ENCODE measurements at places on chromosomes 5 and 9.

- no peaks in the 10 kb centered on the region for H3K4me1 ChIP-seq
- no peaks in the 10 kb centered on the region for H3K27me3 ChIP-seq
- DNase-seq: no peak
- H3K27ac ChIP-seq: no peak overlapping the region
These were observed 124.4 kb downstream of the SSBP2 start for GRCh38 chr5:81626524-81626923.

DNA sequence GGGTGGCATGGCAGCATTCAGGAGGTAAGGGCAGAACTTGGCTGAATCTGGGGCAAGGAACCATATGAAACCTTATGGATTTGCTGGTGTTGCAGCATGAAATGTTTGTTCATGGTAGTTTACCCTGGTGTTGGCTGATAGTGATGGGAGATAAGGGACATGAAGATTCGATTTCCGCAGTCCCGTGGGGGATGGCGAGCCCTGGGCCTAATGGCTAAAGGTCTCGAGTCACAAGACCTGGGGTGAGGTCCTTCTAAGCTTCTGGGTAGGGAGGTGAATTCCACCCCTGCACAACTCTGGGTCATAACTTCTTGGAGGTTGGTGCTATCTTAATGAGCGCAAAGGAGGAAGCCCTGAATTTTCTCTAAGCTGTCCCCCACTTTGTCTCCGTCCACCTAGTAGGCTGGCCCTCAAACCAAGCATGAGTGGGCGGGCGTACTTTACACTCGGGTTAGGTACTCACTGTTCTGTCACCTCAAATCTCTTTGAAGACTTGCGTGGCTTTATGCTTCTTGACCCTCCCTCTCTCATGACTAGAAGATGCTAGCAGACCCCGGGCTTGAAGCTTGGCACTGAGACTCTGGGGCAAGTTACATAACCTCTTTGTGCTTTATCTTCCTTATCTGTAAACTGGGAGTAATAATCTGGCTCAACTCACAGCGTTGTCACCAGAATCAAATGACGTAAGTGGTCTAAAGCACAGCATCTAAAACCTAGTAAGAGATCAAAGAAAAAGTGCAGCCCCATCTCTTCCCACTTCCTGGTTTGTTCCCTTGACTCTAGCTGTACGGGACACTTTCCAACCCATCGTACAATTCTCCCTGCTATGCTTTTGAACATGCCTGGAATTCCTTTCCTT lies 72.5 kb downstream of the BASP1 start:
- no peaks in the 10 kb centered on the region for H3K36me3 ChIP-seq
- no peaks in the 10 kb centered on the region for H3K27me3 ChIP-seq
- DNase-seq: no peak

DNA sequence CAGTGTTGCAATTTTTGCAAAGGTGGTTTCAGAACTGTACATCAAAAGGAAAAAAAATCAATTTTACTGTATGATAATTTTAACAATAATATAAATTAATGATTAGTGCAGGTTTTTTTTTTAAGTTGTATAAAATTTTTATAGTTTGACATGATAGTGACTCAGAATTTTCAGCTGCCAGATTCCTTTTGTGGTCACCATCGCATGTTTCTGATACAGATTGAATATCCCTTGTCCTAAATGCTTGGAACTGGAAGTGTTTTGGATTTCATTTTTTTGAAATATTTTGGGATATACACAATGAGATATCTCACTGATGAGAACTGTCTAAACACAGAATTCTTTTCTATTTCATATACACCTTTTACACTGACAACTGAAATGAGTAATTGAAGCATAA lies 361.3 kb downstream of the RAB3C start:
- no peaks in the 10 kb centered on the region for H3K27me3 ChIP-seq
- no peak overlapping the region for H3K27ac ChIP-seq
- no peaks in the 10 kb centered on the region for H3K36me3 ChIP-seq
- no peak for DNase-seq

GRCh38 chr5:94810281-94810680 lies 191.8 kb downstream of the SLF1 start:
- H3K4me1 ChIP-seq: no peaks in the 10 kb centered on the region
- H3K27me3 ChIP-seq: no peaks in the 10 kb centered on the region
- no peak overlapping the region for H3K27ac ChIP-seq
- no peaks in the 10 kb centered on the region for H3K36me3 ChIP-seq
- no peak for DNase-seq

GRCh38 chr5:160537940-160538339 lies 116.3 kb downstream of the PTTG1 start:
- H3K4me3 ChIP-seq: no peak overlapping the region
- no peak overlapping the region for H3K27ac ChIP-seq
- peaks cover 5% of the 10 kb centered on the region for H3K27me3 ChIP-seq
- H3K4me1 ChIP-seq: no peaks in the 10 kb centered on the region

- H3K4me1 ChIP-seq: no peaks in the 10 kb centered on the region
- no peaks in the 10 kb centered on the region for H3K36me3 ChIP-seq
- no peaks in the 10 kb centered on the region for H3K27me3 ChIP-seq
- no peak for DNase-seq
These were observed 355.6 kb upstream of the IZUMO3 start for GRCh38 chr9:24901319-24901718.

DNA sequence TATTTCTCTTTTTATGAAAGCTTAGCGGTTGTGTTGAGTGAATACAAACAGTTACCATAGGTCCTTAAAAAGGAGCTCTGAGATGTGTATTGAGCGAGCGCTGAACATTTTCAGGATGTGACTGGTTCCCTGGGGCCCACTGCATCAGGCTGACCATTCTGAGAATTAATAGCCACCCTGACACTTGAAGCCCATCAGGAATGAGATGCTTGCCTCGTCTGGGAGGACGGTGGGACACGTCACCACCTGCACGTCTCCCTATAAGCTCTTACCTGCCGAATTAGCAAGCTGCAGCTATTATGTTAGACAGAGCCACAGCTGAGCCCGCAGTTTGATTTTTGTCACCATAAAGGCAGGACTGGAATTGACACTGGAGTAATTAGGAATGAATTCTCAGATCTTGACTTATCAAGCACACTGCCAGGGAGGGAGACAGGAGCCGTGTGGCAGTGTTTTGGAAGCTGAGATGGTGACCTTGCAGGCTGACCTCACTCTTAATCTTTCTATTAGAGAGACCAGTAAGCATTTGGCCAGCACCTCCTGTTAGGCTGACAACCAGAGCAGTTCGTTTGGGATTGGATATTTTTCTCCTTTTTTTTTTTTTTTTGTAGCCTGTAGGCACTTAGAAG lies 373.1 kb upstream of the WWC1 start:
- H3K27me3 ChIP-seq: no peaks in the 10 kb centered on the region
- no peaks in the 10 kb centered on the region for H3K36me3 ChIP-seq
- no peak overlapping the region for H3K4me3 ChIP-seq
- H3K4me1 ChIP-seq: no peaks in the 10 kb centered on the region

GRCh38 chr9:111842313-111842712 lies 47.6 kb upstream of the SHOC1 start:
- H3K4me3 ChIP-seq: no peak overlapping the region
- no peaks in the 10 kb centered on the region for H3K4me1 ChIP-seq
- no peak overlapping the region for H3K27ac ChIP-seq

GRCh38 chr9:2758898-2759510 lies 41.7 kb downstream of the KCNV2 start:
- no peak overlapping the region for H3K27ac ChIP-seq
- no peaks in the 10 kb centered on the region for H3K36me3 ChIP-seq
- H3K4me1 ChIP-seq: no peaks in the 10 kb centered on the region

DNA sequence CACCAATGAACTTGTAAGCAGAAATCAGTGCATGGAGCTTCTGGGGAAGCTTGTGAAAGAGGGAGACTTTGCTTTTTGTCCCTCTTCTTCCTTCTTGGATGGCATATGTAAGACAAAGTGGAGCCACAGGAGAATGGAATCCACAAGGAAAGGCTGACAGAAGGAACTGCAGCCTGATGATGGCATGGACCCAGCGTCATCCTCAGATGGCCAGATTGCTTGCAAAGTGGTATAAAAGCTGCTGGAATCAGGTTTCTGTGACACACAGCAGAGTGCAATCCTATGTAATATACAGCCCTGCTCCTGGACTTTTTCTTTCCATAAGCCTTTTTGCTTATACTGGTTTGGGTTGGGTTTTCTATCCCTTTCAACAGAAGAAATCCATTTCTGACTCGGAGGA lies 31.4 kb upstream of the SPARC start:
- no peaks in the 10 kb centered on the region for H3K36me3 ChIP-seq
- H3K27ac ChIP-seq: no peak overlapping the region
- H3K4me1 ChIP-seq: no peaks in the 10 kb centered on the region
- no peak overlapping the region for H3K4me3 ChIP-seq
- no peak for DNase-seq

DNA sequence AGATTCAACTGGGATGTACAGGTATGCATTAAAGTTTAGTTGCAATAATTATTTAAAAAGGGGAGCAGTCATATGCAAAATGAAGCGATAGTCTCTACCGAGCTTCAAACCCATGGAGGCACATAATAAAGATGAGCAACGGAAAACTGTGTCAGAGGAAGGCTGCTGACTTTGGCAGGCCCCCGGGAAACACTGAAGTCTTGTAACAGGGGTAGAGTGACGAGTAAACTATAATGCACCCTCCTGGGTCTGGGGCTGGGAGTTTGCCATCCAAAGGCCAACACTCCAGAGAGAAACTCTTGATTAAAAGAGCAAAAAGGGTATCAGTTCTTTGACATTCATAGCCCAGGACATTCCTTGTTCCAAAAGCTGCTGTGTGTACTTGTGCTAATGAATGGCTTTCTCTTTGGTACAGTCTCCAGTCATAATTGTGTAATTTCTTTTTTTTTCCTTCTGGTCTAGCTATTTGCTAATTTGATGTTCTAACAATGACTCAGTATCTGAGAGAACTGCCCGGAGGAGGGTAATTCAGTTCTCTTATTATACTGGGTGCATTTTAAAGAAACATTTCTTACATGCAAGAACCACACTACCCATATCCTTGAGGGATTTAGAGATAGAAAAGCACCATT lies 59.2 kb downstream of the TNC start:
- no peaks in the 10 kb centered on the region for H3K4me1 ChIP-seq
- H3K4me3 ChIP-seq: no peak overlapping the region
- H3K36me3 ChIP-seq: no peaks in the 10 kb centered on the region

GRCh38 chr5:14812166-14812565 lies 59.4 kb downstream of the ANKH start:
- no peak overlapping the region for H3K27ac ChIP-seq
- H3K4me1 ChIP-seq: peaks cover 6% of the 10 kb centered on the region
- no peaks in the 10 kb centered on the region for H3K27me3 ChIP-seq
- no peak overlapping the region for H3K4me3 ChIP-seq

GRCh38 chr5:124740991-124741583 lies 5.4 kb downstream of the ZNF608 start:
- no peaks in the 10 kb centered on the region for H3K36me3 ChIP-seq
- no peak for DNase-seq
- no peak overlapping the region for H3K27ac ChIP-seq
- H3K27me3 ChIP-seq: no peaks in the 10 kb centered on the region
- H3K4me1 ChIP-seq: no peaks in the 10 kb centered on the region
- H3K4me3 ChIP-seq: no peak overlapping the region

DNA sequence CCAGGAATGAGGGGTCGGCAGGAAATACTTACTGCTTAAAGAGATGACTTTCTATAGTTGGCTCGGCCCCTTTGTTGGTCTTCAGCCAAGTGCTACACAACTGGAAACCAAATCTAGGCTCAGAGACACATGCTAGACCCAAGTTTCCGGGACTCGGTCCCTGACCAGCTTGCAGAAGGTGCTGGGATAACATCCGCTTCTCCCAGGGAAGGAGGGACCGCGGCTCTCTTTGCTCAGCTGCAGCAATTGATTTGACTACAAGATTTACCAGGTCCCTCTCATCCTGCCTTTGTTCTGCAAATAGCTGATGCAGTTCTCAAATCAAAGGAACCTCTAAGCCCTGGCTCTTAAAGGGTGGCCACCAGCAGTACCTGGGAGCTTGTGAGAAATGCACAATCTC lies 314.7 kb downstream of the MLLT3 start:
- H3K4me1 ChIP-seq: no peaks in the 10 kb centered on the region
- no peak overlapping the region for H3K4me3 ChIP-seq
- H3K27ac ChIP-seq: no peak overlapping the region
- H3K27me3 ChIP-seq: no peaks in the 10 kb centered on the region
- no peaks in the 10 kb centered on the region for H3K36me3 ChIP-seq

- H3K4me3 ChIP-seq: no peak overlapping the region
- H3K36me3 ChIP-seq: no peaks in the 10 kb centered on the region
- H3K27ac ChIP-seq: peak overlapping the region; percentile 7
- H3K4me1 ChIP-seq: no peaks in the 10 kb centered on the region
- H3K27me3 ChIP-seq: no peaks in the 10 kb centered on the region
These were observed 41.6 kb upstream of the ZNF300 start for GRCh38 chr5:150946351-150946905.

DNA sequence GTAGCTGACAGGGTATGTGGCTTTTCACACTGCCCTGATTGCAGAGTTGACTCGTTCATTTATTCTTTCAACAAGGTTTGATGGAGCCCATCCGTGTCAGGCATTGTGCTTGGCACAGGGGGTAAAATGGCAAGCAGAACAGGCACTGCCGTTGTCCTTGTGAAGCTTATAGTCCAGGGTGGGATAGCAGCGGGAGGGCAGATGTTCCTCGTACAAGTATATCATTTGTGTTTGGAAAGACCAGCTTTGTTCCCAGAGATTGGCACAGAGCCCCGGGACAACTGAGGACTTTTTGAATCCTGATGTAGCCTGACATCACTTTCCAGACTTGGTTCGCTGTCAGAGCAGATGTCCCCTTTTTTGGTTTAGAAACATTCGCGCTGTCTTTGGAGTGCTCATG lies 50.9 kb downstream of the MVB12B start:
- H3K27me3 ChIP-seq: no peaks in the 10 kb centered on the region
- no peak for DNase-seq
- H3K4me1 ChIP-seq: no peaks in the 10 kb centered on the region
- H3K36me3 ChIP-seq: no peaks in the 10 kb centered on the region

- no peak for DNase-seq
- H3K4me3 ChIP-seq: no peak overlapping the region
- no peaks in the 10 kb centered on the region for H3K4me1 ChIP-seq
- no peaks in the 10 kb centered on the region for H3K36me3 ChIP-seq
These were observed 184.9 kb downstream of the FANCC start for GRCh38 chr9:95132366-95133324.

GRCh38 chr9:125003332-125003731 lies 62.4 kb upstream of the GOLGA1 start:
- H3K36me3 ChIP-seq: no peaks in the 10 kb centered on the region
- no peaks in the 10 kb centered on the region for H3K27me3 ChIP-seq
- H3K4me1 ChIP-seq: no peaks in the 10 kb centered on the region
- H3K4me3 ChIP-seq: no peak overlapping the region

- no peaks in the 10 kb centered on the region for H3K36me3 ChIP-seq
- no peaks in the 10 kb centered on the region for H3K4me1 ChIP-seq
- H3K27me3 ChIP-seq: no peaks in the 10 kb centered on the region
- no peak for DNase-seq
- H3K27ac ChIP-seq: no peak overlapping the region
These were observed 114.9 kb downstream of the TRIO start for GRCh38 chr5:14257995-14258403.

GRCh38 chr5:159449925-159450324 lies 119.6 kb upstream of the IL12B start:
- no peak overlapping the region for H3K27ac ChIP-seq
- H3K4me3 ChIP-seq: no peak overlapping the region
- DNase-seq: no peak
- H3K36me3 ChIP-seq: no peaks in the 10 kb centered on the region

- H3K36me3 ChIP-seq: no peaks in the 10 kb centered on the region
- DNase-seq: no peak
- no peaks in the 10 kb centered on the region for H3K27me3 ChIP-seq
- no peak overlapping the region for H3K4me3 ChIP-seq
- no peaks in the 10 kb centered on the region for H3K4me1 ChIP-seq
These were observed 85.3 kb upstream of the STC2 start for GRCh38 chr5:173413471-173413982.

Measured in right lobe of liver (tissue), 6 donors.